ENCODE measurements at places on chromosomes 4 and X.

DNA sequence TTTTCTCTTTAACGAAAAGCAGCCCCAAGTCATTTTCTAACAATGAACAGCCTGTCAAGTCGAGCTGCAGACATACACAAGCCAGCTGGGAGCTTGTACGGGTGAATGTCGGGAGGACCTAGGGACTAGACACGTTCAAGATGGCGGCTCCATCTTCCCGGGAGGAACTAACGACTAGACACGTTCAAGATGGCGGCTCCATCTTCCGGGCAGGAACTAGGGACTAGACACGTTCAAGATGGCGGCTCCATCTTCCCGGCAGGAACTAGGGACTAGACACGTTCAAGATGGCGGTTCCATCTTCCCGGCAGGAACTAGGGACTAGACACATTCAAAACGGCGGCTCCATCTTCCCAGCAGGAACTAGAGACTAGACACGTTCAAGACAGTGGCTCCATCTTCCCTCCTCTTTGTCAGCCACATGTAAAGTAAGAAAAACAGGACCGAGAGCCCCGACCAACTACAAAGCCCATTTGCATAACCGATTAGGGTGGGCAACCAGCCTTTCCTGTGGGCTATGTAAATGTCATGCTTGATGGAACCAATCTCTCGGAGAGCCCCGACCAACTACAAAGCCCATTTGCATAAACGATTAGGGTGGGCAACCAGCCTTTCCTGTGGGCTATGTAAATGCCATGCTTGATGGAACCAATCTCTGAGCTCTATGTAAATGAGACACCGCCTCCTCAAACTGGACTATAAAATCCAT lies 175.5 kb downstream of the DHRSX start:
- no peak for DNase-seq

- no peak for DNase-seq
These were observed 280.3 kb upstream of the INTU start for GRCh38 chr4:127352220-127353113.

GRCh38 chr4:133869486-133869885 lies 332.1 kb downstream of the PABPC4L start:
- DNase-seq: no peak

- no peak for DNase-seq
These were observed 681.9 kb upstream of the BOD1L1 start for GRCh38 chr4:14309431-14309830.

DNA sequence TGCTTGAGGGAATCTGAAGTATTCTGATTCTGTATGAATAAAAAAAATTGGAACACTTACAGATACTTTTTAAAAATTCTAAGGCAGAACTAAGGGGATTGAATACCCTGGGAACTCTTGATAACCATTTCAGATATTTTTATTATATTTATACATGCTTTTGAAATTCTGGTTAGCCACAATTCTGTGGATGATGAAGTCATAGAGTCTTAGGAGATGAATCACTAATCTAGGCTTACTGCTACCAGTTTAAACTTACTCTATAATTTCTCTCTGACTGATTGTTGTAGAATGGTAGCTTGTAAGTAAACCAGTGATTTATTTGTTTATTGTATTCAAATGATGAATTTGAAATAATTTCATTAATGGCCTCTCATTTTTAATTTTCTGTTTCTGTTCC lies 11.4 kb upstream of the SLAIN2 start:
- peak; percentile 38 for DNase-seq

GRCh38 chr4:169127314-169127713 lies 117.3 kb upstream of the CBR4 start:
- no peak for DNase-seq

- DNase-seq: no peak
These were observed 591 bp upstream of the TSPAN7 start for GRCh38 chrX:38560776-38561125.

- DNase-seq: no peak
These were observed 54.6 kb upstream of the GUCY1A1 start for GRCh38 chr4:155612074-155612473.

- no peak for DNase-seq
These were observed 251.7 kb downstream of the MAPK10 start for GRCh38 chr4:86108137-86108536.

DNA sequence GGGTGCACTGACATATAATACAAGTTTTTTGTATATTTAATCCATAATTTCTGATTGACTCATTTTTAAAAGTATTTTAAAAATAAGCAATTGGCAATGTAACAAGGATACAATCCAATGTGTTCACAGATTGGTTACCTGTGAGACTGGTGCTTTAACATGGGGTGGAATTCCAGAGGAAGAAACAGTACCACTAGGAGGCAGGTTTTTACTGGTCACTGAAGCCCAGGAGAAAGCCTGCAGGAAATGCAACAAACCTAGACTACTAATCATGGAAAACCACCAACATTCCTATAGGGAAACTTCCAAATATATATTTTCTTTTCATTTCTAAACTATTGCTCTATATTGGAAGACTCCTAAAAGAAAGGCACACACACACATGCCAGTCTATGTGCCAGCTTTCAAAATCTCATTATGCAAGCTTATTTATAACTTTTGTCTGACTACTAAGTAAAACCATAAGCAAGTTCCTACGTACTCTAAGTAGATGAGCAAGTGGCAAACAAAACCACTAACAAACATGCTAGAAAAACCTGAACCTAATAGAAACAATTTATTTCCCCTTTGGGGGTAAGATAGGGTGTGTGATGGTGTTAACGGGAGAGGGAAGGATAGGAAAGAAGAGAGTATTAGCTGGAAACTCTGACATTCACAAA lies 19.2 kb downstream of the G3BP2 start:
- no peak for DNase-seq

DNA sequence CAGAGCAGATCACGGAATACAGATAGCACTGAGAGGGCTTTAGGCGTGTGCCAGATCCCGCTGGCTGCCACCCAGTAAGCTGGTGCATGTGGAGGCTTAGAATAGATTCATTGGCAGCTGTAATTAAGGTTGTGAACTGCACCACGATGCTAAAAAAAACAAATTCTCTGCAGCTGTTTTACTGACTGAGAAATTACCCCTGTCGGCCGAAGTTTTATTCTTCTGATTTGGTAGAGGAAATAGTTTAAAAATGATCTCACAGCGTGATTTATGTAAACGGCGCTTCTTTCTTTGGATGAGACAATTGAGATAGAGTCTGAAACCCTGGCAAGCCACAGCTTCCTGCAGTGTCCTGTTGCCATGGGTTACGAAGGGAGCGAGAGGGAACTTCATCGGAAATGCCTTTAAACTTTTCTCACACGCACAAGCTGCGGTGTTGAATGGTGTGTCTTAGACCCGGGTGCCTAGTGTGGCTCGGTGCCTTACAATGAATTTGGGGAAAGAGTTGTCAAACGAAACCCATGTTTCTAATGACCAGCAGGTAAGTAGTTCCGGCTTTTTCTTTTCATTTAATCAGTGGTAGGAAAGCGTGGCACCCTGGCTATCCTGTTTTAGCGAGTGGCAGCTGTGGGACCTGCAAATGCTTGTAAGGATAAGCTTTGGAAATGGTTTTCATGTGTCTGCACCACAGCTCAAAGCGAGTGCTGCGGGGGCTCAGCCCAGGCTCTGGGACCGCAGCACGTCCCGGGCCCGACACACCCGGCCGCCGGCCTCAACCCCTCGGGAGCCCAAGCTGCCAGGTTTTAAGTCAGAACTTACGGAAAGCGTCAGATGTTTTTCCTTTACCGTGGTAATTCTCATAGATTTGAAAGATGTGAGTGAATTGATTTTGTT lies 71.7 kb upstream of the HGFAC start:
- DNase-seq: peak; percentile 88

- DNase-seq: no peak
These were observed 28.0 kb upstream of the NSUN7 start for GRCh38 chr4:40721730-40722171.

- DNase-seq: no peak
These were observed 91.3 kb downstream of the LCORL start for GRCh38 chr4:17930256-17930655.

DNA sequence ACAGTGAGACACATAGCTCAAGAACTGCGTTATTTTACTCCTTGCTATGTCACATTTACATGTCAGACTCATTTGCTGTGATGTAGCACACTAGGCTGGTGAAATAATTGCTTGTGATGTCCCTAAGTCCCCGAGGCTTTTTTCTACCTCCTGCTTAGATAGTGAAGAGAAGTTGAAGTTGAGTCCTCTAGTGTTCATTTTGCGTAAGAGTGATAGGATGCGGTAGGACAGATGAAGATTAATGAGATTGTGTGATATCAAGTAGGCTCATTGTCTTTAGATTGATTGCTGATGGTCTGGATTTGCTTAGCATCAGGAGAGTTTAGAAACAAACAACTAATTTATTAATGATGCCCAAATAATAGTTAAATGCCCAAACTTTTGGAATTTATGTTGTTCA lies 173.6 kb upstream of the NUDT6 start:
- no peak for DNase-seq

- no peak for DNase-seq
These were observed 20.2 kb upstream of the CHRNA9 start for GRCh38 chr4:40314951-40315350.

- DNase-seq: no peak
These were observed 1436.3 kb upstream of the DIAPH2 start for GRCh38 chrX:95248386-95248785.

DNA sequence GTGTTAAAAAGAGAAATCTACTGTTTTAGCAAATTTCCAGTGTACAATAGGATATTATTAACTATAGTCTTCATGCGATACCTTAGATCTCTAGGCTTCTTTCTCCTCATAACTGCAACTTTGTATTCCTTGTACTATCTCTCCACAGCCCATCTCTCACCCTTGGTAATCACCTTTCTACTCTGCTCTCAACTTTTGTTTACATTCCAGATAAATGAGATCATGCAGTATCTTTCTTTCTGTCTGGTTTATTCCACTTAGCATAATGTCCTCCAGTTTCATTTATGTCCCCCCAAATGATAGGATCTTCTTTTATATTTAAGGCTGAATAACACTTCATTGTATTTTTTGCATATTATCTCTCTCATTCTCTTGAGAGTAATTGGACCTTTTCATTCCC lies 165.5 kb downstream of the HS3ST1 start:
- no peak for DNase-seq

- DNase-seq: no peak
These were observed 684.5 kb downstream of the PDHA2 start for GRCh38 chr4:96524311-96524875.

DNA sequence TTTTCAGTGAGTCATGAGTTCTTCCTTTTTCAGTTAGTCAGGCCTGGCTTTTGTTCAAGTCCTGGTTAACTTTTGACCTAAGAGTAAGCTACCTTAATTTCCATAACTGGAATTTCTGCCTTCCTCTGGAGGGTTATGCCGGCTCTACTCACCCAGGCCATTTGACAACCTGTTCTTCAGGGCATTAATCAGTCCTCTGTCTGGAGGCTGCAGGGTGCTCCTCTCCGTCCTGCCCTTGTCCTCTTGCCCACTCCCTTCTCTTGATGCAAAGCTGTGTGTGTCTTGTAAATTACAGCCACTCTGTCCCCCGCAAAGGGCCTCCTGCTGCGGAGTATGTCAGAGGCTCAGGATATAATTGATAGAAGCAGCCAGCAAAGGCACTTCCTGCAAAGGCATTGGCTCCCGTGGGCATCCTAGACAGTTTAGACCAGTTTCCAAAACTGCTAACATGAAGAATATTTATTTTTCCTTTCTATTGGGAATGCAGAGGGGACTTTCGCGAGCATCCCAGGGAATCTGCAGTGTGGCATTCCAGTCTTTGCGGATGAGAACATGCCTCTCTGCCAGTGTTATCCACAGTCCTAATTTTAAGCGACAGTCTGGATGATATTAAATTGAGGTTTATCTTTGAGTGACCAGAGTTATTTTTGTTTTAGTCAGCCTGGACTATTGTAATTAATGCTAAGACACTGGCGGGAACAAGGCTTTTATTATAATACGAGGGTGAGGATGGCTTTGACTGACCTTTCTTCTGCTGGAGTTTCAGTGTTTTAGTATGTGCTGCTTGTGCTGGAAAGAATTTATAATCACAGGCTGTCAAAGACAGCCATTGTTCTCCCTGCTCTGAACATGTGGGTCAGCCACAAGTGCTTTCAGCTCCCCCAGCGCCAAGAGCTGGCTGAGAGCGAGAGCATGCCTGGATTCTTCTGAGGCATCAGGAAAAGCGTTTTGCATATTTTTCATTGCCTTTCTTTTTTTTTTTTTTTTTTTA lies 74.2 kb downstream of the LIMCH1 start:
- DNase-seq: no peak

DNA sequence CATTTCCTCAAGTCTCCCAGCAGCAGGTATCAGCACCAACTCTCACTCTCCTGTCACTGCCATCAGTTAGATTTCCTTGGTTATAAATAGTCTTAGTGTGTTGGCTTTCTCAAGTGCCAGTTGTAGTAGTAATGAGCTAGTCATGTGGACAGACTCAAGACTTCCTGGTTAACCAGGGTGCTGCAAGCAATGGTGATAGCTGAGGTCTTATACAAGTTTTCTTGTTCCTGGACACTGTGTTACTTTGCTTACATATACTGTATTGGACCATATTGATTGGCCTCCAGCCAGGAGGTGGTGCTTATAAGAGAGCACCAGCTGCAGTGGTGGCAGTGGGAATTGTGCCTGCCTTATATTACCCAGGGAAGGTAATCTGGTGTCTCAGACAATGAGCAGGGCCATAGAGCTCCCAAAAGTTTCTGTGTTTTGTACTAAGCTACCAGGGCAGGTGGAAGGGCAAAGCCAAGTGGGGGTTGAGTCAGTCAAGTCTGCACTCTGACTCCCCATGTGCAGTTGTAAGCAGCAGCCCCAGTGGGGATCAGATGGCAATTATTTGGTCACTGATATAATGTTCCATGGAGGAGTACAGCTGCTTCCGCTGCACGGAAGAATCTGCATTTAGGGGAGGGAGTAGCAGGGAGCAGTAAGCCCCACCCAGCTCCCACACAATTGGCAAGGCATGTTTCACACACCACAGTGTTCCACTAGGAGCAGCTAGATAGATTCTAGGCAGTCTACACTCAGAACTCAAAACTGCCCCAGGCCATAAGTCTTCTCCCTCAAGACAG lies 24.1 kb upstream of the ZDHHC15 start:
- no peak for DNase-seq

- no peak for DNase-seq
These were observed 257.0 kb upstream of the LDB2 start for GRCh38 chr4:17155486-17155885.

- DNase-seq: no peak
These were observed 20.2 kb upstream of the MRFAP1 start for GRCh38 chr4:6620296-6620695.

DNA sequence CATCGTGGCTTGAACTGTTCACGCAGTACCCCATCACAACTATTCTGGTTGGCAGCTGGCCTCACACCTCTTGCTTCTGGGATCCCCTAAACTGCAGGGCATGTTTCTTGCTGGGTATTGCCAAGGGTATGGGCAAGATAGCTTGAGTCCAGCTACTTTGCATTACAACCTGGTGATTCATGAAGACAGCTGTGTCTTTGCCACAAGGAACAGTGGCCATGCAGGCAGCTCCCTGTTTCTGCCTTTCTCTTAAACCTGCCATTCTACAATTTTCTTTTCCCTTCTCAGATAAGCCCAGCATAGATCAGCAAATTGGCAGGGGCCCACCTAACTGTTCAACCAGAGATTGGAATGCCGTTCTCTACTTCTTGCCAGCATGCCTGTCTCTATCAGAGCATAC lies 42.8 kb downstream of the TENM3 start:
- peak; percentile 17 for DNase-seq

Data from amniotic stem cell (primary cell).